Ureter (tissue), 1 donor: ENCODE measurements at places on chromosomes 13 and 19. TPM values are rescaled to one million over a fixed set of nuclear protein-coding genes. Genes with fewer than 3 reads are reported as not detected.

APOE gene
- 61.2 TPM for total RNA-seq

GPR12 gene
- 0.65 TPM for total RNA-seq

TARM1 gene
- not detected for total RNA-seq

DMWD gene
- total RNA-seq, result 64.2 TPM

CYP4F8 gene
- total RNA-seq, result 21.6 TPM

PSG2 gene
- not detected for total RNA-seq

DNA sequence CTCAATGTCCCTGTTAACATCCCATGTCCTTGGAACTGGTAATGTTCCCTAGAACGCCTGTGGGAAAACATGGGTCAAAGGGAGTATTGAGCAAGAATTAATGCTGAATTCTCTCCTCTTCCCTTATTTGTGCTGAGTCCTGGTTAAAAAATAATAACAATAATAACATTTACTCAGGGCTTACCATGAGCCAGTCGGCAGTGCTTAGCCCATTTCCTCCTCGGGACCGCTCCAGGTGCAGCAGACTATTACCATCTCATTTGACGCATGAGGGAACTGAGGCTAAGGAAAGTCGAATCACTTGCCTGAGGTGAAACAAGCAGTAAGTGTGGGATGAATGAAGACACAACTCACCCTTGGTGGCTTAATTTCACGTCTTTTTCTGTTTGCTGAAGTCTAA is 33.6 kb upstream of the SLC15A1 start:
- DNase-seq, result no peak

DNA sequence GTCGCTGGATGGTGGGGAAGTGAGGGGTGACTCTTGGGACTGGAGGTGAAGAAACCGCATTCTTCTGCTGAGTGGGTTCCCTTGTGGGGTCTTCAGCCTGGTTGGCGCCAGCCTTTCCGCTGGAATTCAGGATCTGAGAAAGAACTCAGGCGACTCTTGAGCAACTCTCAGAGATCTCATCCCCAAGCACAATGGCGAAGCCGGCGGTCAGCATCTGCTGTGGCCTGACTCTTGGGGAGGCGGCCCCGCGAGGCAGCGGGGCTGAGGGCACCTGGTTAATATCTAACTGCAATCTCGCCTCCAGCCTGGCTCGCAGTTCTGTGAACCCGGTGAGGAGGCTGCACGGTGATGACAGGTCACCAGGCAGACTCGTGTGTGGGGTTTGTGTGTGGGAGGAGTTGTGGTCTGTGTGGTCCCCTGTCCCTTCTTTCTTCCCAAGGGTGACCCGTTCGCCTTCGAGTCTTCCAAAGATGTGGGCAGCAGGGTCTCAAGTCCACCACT is 883 bp downstream of the ZNF441 start:
- DNase-seq, result peak; percentile 59

DNA sequence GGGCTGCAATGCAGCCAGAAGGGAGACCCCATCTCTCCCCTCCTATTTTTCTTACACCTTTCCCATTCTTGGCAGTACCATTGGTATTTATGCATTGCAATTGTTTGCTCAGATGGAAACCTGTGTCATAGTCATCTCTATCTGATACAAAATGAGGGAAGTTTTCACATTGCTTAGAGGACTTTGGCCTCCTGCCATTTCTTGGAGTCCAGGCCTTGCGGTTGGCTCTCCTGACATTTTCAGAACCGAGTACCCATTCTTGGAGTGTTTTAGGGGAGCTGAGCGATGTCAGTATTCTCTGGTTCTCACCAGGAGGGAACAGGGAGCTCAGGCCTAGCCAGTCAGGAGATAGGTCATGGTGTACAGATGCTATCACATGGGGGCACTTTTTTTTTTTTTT is 1.5 kb downstream of the SIN3B start:
- DNase-seq, result no peak
